Stimulated activated CD4-positive, alpha-beta T cell treated with anti-CD3 and anti-CD28 coated beads, Interleukin-1b, Interleukin-23, amount 100 ng/mL, for 1 hour (primary cell): ENCODE measurements at places on chromosomes 4 and X.

DNA sequence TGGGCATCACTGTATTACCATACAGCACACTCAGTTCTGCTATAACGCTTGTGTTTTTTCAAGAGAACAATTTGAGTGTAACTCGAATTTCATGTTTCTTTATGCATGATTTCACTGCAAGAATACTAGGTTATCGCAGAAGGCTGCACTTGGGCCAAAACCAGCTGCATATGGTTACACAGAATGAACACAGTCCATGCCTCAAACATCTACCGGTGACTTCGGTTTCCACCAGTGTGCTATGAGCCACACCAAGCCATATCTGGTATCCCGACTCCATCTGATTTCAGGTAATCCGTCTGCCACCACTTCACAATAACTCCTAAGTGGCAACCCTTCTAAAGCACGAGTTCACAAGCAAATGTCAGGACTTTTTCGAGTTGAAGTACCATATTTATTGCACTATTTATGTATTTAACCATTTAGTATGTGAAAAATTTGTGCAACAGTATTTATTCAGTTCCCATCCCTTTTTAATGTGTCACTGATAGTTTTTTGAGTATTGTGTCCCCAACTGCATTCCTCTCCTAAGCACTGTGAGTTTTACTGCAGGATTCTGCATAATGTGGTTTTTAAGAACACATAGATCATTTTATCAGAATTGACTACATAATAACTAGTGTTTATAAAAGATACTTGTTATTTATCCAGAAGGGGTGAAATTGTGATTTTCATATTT, 111.8 kb downstream of the APBB2 start:
- DNase-seq = no peak

- no peak for DNase-seq
These were observed 200.4 kb downstream of the MAB21L2 start for GRCh38 chr4:150782311-150782710.

DNA sequence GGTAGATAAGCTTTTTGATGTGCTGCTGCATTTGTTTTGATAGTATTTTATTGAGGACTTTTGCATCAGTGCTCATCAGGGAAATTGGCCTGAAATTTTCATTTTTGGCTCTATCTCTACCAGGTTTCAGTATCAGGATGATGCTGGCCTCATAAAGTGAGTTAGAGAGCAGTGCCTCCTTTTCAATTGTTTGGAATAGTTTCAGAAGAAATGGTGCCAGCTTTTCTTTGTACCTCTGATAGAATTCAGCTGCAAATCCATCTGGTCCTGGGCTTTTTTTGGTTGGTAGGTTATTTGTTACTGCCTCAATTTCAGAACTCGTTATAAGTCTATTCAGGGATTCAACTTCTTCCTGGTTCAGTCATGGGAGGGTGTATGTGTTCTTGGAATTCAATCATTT, 15.6 kb upstream of the TMPRSS11F start:
- no peak for DNase-seq

DNA sequence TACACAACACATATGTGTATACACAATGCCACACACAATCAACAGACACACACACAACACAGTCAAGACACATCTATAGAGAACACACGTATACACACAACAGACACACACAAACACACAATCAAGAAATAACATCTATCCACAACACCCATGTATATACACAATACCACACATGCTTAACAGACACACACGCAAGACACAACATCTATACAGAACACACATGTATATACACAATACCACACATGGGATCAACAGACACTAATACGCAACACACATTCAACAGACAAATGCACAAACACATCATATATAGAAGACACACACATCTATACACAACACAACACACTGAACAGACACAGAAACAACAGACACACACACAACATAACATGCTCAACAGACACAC, 234.8 kb downstream of the SHOX start:
- no peak for DNase-seq

GRCh38 chr4:102641793-102642192, 119.0 kb downstream of the MANBA start:
- no peak for DNase-seq

- no peak for DNase-seq
These were observed 8.4 kb upstream of the CD99 start for GRCh38 chrX:2682565-2683177.

DNA sequence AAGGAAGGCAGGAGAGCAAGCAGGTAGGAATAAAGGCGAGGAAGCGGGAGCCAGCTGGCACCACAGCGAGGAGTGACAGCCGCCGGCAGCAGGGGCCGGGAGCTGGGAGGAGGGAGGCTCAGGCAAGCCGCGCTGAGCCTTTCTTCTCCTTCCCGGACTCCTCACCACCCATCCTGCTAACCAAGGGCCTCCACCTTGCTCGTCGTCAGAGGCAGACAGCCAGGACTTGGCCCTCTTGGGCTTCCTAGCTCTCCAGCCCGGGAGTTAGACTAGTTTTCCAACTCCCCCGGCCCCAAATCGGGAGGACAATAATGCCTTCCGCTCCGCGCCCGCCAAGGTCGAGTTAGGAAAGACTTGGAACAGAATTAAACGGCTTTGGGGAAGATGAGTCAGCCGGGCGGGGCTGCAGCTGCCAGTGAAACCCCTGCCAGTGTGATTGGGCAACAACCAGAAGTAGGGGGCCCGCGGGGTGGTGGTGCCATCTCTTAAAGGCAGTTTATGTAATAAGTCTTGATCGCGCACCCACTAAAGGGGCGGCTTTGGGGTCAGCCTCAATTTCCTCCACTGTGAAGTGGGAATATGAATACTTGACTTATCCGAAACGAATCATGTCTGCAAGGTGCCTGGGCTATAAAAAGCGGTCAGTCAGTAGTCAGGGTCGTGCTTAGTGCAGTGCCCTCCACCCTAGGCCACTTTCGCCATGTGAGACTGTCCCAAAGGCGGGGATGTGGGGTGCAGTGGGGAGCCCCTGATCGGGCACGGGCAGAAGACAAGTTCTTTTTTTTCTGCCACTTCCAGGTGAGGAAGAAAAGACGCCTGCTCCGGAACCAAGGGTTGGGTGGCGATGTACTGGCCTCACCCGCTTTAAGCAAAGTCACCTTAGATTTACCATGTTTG, 6.7 kb upstream of the HSD17B10 start:
- DNase-seq = no peak

GRCh38 chrX:78330540-78330939, 3.1 kb upstream of the CYSLTR1 start:
- DNase-seq = no peak

GRCh38 chr4:23413631-23414030, 476.2 kb downstream of the PPARGC1A start:
- no peak for DNase-seq

DNA sequence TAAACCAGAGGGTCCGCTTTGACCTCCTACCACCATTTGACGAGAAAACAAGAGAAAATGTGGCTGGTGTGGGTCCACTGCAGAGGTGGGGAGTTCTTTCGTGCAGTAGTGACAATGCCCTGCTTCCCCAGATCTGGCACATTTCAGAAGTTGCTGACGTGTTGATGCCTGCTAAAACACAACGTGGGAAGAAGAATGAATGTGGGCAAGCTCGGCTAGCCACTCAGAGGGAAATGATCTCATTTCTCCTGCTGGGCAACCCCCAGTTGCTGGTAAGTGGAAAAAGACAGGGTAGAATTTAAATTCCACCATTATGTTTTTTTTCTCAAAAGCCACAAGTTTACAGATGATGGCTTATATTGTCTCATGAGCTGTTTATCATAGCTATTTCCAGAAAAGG, 77.9 kb downstream of the LUZP4 start:
- no peak for DNase-seq

GRCh38 chr4:7788694-7789425, 150.8 kb downstream of the AFAP1 start:
- no peak for DNase-seq

GRCh38 chrX:26286836-26287235, 70.9 kb downstream of the MAGEB5 start:
- no peak for DNase-seq

DNA sequence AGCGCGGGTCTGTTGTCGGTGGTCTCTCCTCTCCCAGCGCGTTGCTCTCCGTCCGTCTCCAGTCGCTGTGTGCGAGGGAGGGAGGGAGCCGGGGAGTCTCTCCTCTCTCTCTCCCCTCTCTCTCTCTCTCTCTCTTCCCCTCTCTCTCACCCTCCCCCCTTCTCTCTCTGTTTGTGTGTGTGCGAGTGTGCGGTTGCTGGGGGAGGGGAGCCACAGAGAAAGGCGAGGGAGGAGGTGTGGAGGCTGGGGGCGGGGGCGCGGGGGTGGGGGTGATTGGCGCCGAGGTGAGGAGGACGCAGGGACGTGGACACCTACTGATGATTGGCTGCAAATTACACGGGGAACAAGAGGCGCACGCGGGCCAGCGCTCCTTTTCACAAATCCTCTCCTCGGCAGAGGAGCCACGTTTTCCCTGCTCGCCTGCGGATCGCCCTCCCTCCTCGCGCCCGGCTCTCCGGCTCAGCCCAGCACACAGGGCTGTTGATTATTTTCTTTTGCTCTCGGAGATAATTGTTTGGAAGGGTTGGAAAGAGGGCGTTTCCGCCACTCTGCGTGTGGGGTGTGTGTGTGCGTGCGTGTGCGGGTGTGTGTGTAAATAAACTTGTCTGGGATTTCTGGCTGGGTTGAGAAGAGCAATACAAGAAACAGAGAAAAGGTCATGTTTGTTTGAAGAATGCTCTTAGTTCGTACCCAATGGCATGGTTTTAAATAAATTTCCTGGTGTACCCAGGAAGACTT, at the start of gene CXXC4:
TSS of gene CXXC4 (minus strand) at position 73 of the 738 bp plus-strand sequence. CDS start 3,092 bp downstream, outside the sequence.
- DNase-seq = no peak

- no peak for DNase-seq
These were observed at the start of gene ING2 for GRCh38 chr4:183504930-183505610. ING2 (plus strand) TSS chr4:183505058; CDS start chr4:183505196, 138 bp downstream.

DNA sequence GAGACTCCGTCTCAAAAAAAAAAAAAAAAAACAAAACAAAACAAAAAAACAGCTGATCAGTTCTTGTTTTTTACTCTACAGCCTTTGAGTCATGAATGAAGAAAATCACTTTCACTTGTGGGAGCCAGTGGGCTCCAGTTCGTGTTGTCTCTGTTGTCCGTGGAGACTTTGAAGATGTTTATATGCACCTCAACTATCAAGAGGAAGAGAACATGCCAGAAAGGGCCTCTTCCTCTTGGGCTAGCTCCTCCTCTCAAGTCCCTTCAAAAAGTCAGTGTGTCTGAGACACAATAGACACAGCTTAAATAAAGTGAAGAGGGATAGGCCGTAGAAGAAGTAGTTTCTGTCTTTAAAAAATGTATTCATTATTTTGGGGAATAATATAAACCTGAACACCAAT, 182.7 kb downstream of the KDR start:
- peak; percentile 8 for DNase-seq

DNA sequence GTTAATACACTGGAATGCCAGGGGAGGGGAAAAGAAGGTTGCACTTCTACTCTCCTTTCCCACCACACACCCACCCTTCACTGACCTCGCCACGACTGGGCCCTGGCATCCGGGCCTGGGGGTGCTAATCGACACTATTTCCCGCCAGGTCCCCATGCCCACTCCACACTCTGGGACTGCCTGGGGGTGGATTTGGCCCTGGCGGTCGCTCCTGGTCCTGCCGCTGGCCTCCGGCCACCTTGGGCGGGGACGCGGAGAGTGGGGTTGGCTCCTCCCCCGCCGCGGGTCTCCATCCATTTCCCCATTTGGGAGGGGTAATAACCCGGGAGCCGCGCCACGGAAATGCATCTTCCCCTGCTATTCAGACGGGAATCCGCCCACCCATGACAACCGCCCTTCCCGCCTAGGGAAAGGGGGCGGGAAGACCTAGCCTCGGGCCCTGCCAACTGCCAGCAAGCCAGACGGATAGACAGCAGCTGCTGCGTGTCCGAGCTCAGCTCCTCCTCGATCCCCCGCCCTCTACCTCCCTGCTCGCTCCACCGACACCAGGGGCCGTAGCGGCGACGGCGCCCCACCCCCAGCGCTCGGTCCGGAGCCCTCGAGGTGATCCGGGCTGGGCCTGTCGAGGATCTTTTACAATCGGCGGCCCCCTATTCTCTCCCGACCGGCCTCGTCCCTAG, 78.1 kb downstream of the RLIM start:
- DNase-seq = no peak

DNA sequence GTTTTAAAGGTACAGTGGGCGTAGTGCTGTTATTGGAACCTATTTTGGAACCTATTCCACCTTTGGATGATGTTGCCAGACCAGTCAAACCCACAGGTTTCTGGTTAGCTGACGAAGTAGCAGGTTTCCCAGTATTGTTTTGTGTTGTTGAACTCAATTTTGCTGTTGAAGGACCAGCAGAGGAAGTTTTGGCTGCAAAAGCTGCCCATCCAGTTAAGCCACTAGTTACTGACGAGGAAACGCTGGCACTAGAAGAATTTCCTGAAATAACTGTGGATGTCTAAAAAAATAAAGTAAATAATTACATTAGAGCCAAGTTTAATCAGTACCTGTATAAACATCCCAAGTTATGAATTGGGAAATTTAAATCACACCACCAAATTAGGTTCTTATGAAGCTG, 25.5 kb downstream of the INTS12 start:
- no peak for DNase-seq

GRCh38 chr4:53169695-53170617, 195.9 kb downstream of the SCFD2 start:
- no peak for DNase-seq

- no peak for DNase-seq
These were observed 38.6 kb downstream of the TSC22D3 start for GRCh38 chrX:107736781-107737531.

GRCh38 chrX:39238006-39238405, 436.7 kb downstream of the MID1IP1 start:
- no peak for DNase-seq

DNA sequence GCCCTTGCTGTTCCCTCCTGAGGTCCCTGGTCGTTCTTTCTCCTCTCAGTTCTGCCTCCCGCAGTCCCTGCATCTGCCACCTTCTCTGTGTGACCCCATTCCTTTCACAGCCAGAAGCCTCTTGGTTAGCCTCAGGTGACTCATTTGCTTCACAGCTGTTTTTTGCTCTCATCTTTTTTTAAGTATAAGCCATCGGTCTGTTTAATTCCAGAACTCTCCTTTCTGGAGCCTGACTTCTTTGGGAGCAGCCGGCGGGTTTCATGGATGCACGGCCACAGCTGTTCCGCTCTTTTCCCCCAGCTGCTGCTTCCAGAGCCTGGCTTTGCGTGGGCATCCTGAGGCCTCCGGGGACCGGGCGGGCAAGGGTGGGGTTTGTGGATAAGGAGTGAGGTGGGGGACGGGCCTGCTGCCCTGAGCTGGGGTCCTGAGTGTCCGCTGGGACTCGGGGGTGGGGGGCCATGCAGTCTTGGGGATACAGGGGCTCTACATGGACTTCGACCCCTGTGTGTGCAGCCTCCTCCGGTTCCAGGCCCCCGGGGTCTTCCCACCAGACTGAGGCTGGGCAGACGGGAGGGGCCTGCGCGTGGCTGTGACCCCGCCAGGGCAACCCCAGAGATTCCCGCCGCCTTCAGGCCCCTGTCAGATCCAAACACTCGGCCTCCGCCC, 46.7 kb downstream of the PCGF3 start:
- DNase-seq = no peak

DNA sequence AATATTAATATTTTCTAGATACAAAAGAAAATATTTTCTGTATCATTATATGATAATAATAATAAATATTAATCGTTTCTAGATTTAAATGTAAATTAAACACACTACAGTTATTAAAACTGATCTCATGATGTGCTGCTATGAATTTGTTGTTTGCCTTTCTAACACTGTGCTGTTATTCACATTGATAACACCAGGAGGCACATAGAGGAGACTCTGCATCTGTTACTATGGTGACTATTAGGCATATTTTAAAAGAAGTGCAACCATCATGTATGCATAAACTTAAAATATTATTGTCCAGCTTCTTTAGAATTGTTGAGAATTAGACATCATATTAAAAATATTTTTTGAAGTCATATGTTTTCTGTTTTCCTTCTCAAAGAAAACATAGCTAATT, 11.8 kb upstream of the PDGFC start:
- DNase-seq = no peak

- DNase-seq = peak; percentile 67
These were observed 8.1 kb upstream of the GSX2 start for GRCh38 chr4:54091637-54092404.
